ENCODE measurements at places on chromosomes 7 and 10.
A peak's percentile ranks its signal among the peaks of the same experiment; 100 is the strongest.

DNA sequence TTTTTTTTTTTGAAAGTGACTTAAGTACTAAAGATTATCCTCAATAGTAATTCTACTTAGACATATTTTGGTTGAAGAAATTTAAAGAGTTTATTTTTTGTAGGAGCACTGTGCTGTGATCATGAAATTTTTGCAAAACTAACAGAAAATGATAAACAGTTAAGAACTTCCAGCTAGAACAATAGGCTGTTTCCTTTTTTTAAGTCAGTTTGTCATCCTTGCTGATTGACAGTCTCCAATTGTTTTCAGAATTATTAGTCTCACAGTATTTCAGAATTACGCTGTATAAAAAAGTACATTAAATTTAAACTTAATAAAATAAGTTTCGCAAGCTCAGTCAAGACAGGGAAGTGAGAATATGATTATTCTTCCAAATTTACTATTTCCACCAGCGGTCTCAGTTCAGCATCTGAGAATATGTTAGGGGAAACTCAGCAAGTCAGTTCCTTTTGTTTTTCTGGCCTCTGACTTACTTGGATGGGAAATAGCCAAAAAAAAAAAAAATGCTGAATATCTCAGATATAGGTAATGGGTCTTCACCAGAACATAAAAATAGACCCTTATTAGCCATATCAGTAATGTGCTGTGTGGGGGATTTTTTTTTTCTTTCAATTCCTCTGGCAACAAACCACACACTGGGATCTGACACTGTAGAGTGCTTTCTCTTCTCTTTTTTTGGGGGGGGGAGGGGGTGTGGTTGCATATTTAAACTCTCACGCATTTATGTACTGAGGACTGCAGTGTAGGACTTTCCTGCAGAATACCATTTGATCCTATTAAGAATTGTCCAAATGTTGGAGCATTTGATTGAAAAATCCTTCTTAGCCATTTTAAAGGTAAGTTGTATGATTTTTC, at the start of gene CD36:
TSS of gene CD36 (plus strand) at position 732 of the 855 bp plus-strand sequence. CDS start 8,099 bp downstream, outside the sequence.
- DNase-seq: no peak

DNA sequence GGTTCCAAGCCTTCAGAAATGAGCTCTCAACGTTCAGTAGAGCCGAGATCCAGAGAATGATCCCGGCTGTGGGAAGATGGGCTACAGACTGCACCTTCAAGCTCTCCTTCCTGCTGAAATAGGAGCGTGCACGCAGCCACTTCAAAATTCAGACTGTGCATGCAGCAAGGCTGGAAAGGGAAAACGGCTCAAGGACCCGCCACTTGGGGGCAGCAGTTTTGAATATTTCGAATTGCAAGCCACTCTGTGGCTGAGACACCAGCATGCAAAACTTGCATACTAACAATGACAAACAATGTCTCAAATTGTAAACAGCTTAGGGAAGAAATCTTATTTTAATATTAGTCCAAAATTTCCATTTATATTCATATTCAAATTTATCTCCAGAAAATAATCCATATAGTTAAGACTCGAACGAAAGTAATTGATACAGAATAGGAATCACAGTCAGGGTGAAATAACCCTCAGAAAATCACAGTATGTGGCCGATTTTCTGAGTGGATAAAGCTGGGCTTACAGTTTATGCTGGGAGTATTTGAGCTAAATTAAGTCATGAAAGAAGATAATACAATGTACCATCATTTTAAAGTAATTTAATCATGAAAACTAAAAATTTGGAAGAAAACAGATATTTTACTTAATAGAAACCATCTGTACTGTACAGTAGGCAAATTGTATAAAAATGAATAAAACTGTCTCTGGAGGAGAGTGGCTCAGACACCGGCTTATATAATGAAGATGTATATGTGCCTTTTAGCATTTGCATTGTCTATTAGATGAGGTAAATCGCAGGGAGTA, 137.9 kb upstream of the MKI67 start:
- DNase-seq: peak; percentile 9

- no peak for DNase-seq
Measured at GRCh38 chr7:1843921-1844335, 173.9 kb downstream of the ELFN1 start.

DNA sequence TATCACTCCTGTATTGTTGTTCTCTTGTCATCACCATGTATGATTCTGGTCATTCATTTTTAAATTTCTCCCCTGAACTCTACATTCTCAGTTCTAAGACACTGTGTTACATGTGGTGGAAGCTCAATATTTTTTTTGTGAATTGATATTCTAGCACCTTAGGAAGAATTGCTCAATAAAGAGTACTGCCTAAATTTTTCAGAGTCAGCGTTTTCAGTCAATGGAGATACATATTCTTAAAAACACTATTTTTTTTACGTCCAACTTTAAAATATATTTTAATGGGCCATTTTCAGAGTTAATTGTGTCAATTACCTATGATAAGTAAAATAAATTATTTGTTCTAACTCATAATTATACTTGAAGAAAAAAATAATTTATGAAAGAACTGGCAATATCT, 210.4 kb upstream of the PLXDC2 start:
- no peak for DNase-seq

GRCh38 chr7:70940597-70940996, 191.3 kb upstream of the GALNT17 start:
- DNase-seq: no peak

DNA sequence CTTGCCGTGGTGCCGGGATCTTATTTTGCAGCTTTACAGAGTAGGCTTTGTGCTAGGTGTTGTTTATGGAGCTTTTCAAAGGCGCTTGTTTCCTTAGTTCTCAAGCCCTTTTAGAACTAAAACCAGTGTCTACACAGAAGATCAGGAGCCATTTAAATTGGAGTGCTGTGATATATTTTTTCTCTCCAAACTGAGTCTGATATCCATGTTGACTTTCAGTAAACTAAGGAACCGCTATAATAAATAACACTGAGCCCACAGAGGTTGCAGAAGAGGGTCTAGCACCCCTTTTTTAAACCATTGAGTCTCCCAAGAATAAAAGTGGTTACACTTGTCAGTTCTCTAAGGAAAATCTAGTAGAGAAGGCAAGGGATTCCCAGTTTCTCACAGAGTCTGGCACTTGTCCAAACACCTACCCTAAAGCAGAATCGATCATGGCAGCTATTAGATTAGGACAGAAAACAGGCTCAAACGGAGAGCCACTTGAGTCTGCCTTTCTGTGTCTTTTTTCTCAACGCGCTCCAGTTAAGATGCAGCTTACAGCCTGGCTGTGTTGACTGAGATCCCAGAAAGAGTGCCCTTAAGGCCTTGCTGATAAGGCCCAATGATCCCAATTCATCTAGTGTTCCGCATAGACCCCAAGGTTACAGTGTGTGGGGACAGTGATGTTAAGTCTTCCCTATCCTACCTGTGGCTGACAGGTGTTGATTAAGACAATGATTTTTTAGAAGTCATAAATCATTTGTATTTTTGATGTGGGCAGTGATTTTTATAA, 804 bp downstream of the TMEM106B start:
- no peak for DNase-seq

- DNase-seq: no peak
Measured at GRCh38 chr7:117972606-117973005, 99.4 kb upstream of the CTTNBP2 start.

GRCh38 chr10:78742730-78743615, 325.8 kb upstream of the ZMIZ1 start:
- peak; percentile 78 for DNase-seq

DNA sequence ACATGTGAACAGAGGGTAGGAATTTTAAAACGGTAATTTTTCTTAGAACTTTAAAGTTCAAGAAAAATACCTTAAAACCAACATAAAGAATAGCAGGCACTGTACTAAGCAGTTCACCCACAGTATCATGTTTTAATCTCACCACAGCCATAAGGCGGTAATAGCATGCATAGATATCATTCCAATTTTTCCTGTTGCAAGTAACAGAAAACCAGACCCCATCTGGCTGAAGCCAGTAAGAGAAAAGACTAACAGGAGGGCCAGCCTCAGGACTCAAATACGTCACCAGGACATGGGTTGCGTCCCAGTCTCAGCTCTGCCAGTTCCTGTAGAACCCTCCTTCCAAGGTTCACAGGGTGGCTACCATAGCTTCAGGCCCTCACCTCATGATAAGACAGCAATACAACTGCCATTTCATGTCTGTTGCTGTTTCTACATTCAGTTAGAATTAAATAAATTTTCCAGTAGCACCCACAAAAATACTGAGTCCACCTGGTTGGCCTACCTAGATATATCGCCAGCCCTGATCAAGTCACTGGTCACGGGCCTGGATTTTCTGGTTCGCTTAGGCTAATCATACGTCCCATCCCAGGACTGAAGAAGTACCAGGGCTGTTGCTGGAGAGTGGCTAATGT, 2.0 kb upstream of the RNF32 start:
- no peak for DNase-seq

DNA sequence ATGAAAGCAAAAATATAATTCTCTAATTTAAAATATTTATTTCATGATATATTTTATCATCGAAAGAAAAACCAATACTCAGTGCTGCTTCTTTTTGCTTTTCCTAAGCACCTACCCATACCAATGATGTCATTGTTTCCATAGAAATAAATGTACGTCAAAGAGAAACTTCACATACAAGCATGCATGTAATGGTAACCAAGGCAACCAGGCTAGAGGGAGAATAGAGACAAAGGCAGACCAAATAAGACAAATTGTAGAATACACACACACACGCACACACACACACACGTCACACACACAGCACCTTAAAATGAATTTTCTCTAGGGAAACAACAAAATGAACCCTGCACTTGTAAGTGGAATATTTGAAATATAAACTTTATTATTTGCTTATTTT, 75.5 kb downstream of the MACC1 start:
- DNase-seq: no peak

DNA sequence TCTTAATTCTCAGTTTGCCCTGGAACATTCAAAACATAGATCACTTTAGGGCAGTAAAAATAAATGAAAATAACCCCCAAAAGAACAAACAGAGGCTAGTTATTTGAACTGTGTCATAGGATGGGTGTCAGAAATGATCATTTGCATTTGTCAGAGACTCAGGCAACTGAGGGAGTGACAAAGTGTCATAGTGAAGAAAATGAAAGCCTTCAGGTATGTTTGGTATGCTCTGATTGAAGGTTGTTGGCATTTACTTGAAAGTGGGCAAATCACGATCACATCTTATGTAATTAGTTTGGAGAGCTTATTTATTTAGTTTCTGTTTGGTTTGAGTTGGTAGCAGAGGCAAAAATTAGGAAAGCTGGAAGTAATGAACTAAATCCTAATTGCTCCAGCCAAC, 880.9 kb downstream of the ANKRD7 start:
- DNase-seq: no peak
